Heart right ventricle (tissue), 16 donors: ENCODE measurements at places on chromosomes 16 and 17.

- DNase-seq = no peak
- no peaks in the 10 kb centered on the region for H3K27me3 ChIP-seq
- H3K4me3 ChIP-seq = no peak overlapping the region
- H3K4me1 ChIP-seq = peaks cover 9% of the 10 kb centered on the region
- no peak overlapping the region for H3K27ac ChIP-seq
These were observed 10.8 kb downstream of the NOD2 start for GRCh38 chr16:50704245-50704644.

DNA sequence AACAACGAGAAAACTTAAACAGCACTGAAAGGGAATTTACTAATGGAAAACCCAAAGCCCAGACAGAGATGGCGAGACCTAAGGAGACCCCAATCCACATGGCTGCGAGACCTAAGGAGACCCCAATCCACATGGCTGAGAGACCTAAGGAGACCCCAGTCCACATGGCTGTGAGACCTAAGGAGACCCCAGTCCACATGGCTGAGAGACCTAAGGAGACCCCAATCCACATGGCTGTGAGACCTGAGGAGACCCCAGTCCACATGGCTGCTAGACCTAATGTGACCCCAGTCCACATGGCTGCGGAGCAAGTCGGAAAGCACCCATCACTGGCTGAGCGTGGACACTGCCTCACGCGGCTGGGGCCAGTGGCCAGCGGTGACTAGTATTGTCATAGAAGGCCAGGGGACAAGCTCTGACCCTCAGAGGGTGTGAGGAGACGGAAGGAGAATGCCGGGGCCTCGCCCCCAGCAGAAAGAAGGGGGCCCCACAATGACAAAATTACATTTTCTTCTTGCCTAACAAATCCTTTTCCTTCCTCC is 241.8 kb downstream of the C16orf95 start:
- H3K4me3 ChIP-seq = no peak overlapping the region
- H3K27me3 ChIP-seq = no peaks in the 10 kb centered on the region
- no peak overlapping the region for H3K27ac ChIP-seq
- no peaks in the 10 kb centered on the region for H3K4me1 ChIP-seq
- H3K36me3 ChIP-seq = no peaks in the 10 kb centered on the region

DNA sequence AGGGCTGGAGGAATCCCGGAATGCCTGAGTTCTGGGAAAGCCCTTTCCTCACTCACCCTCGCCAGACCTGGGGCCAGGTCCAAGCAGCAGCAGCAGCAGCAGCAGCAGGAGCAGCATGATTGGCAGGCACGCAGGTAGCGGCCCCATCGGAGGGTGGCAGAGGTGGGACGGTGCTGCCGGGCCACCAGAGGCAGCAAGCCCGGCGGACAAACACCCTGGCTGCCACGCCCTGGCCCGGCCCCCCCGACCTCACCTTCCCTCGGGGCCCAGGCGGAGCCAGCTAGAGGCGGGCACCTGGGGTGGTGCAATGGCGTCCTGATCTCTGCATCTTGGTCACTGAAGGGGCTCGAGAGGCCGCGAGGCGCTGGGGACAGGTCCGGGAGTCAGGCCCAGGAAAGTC is 122.4 kb downstream of the LAT start:
- no peak overlapping the region for H3K4me3 ChIP-seq
- H3K27ac ChIP-seq = no peak overlapping the region
- no peak for DNase-seq
- H3K4me1 ChIP-seq = no peaks in the 10 kb centered on the region
- no peaks in the 10 kb centered on the region for H3K27me3 ChIP-seq
- no peaks in the 10 kb centered on the region for H3K36me3 ChIP-seq

DNA sequence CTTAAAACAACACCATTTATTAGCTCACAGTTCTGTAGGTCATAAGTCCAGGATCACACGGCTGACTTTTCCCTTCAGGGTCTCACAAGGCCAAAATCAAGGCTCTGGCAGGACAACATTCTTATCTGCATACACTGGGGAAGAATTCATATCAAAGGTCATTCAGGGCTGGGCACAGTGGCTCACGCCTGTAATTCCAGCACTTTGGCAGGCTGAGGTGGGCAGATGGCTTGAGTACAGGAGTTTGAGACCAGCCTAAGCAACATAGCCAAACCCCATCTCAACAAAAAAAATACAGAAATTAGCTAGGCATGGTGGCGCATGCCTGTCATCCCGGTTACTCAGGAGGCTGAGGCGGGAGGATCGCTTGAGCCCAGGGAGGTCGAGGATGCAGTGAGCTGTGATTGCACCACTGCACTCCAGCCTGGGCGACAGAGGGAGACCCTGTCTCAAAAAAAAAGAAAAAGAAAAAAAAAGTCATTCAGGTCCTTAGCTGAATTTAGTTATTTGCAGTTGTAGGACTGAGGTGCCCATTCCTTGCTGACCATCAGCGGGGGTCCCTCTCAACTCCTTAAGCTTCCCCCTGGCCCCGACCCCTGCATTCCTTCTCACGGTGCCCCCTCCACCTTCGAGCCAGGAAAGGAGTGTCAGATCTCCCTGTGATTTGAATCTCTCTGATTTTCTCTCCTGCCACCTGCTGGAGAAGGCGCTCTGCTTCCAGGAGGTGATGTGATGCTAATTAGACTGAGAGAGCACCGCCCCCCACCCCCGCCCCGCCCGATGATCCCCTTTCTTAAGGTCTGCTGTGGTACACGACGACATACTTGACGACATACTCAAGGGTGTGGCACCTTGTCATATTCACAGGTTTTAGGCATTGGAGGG is 91.8 kb upstream of the CLEC18A start:
- H3K27ac ChIP-seq = peak overlapping the region; percentile 87
- H3K36me3 ChIP-seq = no peaks in the 10 kb centered on the region
- H3K4me1 ChIP-seq = peaks cover 33% of the 10 kb centered on the region
- H3K27me3 ChIP-seq = no peaks in the 10 kb centered on the region

- no peaks in the 10 kb centered on the region for H3K36me3 ChIP-seq
- no peaks in the 10 kb centered on the region for H3K27me3 ChIP-seq
- DNase-seq = no peak
- H3K4me1 ChIP-seq = no peaks in the 10 kb centered on the region
- no peak overlapping the region for H3K27ac ChIP-seq
- H3K4me3 ChIP-seq = no peak overlapping the region
These were observed 17.5 kb downstream of the SBK1 start for GRCh38 chr16:28309811-28310311.

DNA sequence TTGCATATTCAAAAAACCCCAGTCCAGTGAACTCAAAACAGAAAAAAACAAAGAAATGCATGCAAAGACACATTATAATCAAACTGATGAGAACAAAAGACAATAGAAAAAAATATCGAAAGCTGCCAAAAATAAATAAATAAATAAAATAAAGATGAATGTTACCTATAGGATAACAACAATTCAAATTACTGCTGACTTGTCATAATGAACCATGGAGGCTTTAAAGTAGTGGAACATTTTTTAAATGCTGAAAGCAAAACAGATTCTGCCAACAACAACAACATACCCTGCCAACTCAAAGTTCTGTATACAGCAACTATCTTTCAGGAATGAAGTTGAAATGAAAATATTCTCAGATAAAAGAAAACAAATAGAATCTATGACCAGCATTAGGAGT is 116.6 kb downstream of the CBLN1 start:
- H3K4me1 ChIP-seq = no peaks in the 10 kb centered on the region
- H3K27ac ChIP-seq = no peak overlapping the region
- no peak for DNase-seq
- H3K27me3 ChIP-seq = no peaks in the 10 kb centered on the region

GRCh38 chr16:4790261-4790660 is 2.1 kb upstream of the SEPTIN12 start:
- no peak overlapping the region for H3K4me3 ChIP-seq
- H3K27me3 ChIP-seq = no peaks in the 10 kb centered on the region
- no peak for DNase-seq
- H3K27ac ChIP-seq = no peak overlapping the region
- H3K4me1 ChIP-seq = no peaks in the 10 kb centered on the region
- H3K36me3 ChIP-seq = no peaks in the 10 kb centered on the region

GRCh38 chr17:48632579-48633265 is 6.6 kb upstream of the HOXB9 start:
- peaks cover 100% of the 10 kb centered on the region for H3K27me3 ChIP-seq
- H3K36me3 ChIP-seq = no peaks in the 10 kb centered on the region
- DNase-seq = no peak
- H3K4me3 ChIP-seq = no peak overlapping the region
- no peaks in the 10 kb centered on the region for H3K4me1 ChIP-seq
- H3K27ac ChIP-seq = no peak overlapping the region

GRCh38 chr16:5027086-5027485 is 6.6 kb downstream of the NAGPA start:
- no peaks in the 10 kb centered on the region for H3K36me3 ChIP-seq
- no peak for DNase-seq
- no peak overlapping the region for H3K4me3 ChIP-seq
- no peak overlapping the region for H3K27ac ChIP-seq

GRCh38 chr17:28747051-28747691 is 3.4 kb downstream of the TRAF4 start:
- H3K27ac ChIP-seq = peak overlapping the region; percentile 86
- H3K4me1 ChIP-seq = peaks cover 33% of the 10 kb centered on the region
- H3K27me3 ChIP-seq = no peaks in the 10 kb centered on the region
- peaks cover 13% of the 10 kb centered on the region for H3K36me3 ChIP-seq

DNA sequence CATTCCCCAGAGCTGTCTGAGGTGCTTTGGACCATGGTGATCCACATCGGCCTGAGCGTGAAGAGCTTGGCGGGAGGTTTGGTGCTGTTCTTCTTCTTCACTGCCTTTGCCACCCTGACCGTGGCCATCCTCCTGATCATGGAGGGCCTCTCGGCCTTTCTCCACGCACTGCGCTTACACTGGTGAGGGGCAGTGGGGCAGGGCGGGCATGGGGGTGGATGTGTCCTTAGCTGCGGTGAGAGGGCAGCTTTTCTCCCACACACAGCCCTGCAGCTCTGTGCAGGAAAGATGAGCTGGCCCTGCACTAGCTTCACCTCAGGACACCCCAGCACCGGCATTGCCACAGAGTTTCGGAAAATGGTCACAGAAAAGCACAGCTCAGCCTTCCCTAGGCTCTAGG is 21.8 kb upstream of the NAGLU start:
- H3K27me3 ChIP-seq = no peaks in the 10 kb centered on the region
- no peak overlapping the region for H3K27ac ChIP-seq
- H3K4me3 ChIP-seq = no peak overlapping the region
- H3K36me3 ChIP-seq = peaks cover 30% of the 10 kb centered on the region
- H3K4me1 ChIP-seq = peaks cover 43% of the 10 kb centered on the region

DNA sequence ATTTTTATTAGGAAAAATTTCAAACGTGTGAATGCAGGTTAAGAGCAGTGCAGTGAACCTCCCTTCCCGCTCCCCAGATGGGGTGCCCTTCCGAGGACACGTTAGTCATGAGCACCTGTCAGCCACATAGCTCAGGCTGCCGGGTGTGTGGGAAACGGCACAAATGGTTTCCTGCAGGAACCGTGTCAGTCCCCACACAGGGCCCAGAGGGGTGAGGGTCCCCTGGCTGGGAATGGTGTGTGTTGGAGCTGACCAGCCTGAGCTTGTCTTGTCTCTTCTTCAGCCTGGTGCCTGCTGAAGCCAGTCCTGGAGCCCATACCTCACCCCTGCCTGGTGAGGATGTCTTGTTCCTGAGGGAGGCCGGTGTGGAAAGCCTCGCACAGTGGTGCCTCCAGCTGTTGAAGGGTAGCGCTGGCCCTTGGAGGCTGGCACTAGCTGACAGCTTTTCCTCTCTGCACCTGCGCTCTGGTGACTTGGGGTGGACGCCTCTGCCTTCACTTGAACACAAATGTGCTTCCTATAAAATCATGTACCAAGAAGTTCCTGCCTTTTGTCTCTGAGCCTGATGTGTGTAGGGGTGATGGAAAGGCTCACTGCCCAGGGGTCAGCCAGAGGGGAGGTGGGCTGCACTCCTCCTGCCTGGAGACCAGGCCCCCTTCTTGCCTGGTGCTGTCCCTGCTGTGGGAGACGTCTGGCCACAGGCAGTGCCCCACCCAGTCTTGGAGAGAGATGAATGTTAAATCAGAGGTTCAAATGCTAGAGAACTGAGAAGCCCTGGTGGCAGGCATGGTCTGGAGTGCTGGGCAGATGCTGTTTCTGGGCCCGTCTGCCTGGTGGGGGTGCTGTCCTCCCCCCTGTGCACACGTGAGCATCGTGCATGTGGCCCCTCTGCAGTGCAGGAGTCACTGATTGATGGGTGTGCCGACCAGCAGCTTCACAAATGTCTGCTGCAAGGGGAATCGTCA is 102.6 kb upstream of the ZNF750 start:
- no peak overlapping the region for H3K4me3 ChIP-seq
- DNase-seq = peak; percentile 3
- H3K27me3 ChIP-seq = no peaks in the 10 kb centered on the region
- no peaks in the 10 kb centered on the region for H3K4me1 ChIP-seq
- peaks cover 85% of the 10 kb centered on the region for H3K36me3 ChIP-seq
- H3K27ac ChIP-seq = no peak overlapping the region

DNA sequence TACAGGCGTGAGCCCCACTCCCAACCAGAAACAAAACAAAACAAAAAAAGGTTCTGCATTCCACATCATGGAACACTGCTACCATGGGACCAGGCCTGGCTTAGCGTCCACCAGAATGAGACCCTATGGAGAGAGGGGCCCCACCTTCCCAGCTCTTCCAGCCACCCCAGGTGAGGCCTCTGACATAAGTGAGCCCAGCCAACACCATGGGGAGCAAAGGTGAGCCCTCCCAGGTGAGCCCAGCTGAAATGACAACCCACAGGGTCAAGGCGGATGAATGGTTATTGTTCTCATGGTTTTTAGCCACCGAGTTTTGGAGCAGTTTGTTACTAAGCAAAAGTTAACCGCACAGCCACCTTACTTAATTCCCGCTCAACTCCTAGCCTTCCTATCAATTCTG is 16.3 kb downstream of the LGALS3BP start:
- no peaks in the 10 kb centered on the region for H3K27me3 ChIP-seq
- no peak overlapping the region for H3K4me3 ChIP-seq
- H3K36me3 ChIP-seq = no peaks in the 10 kb centered on the region
- DNase-seq = no peak

- H3K4me3 ChIP-seq = no peak overlapping the region
- H3K27ac ChIP-seq = no peak overlapping the region
These were observed 238.7 kb upstream of the TOX3 start for GRCh38 chr16:52785653-52786052.

GRCh38 chr17:43517161-43517560 is 29.0 kb downstream of the ETV4 start:
- H3K27me3 ChIP-seq = no peaks in the 10 kb centered on the region
- peaks cover 11% of the 10 kb centered on the region for H3K36me3 ChIP-seq
- peaks cover 37% of the 10 kb centered on the region for H3K4me1 ChIP-seq
- no peak for DNase-seq
- H3K27ac ChIP-seq = peak overlapping the region; percentile 73

GRCh38 chr16:15435216-15435864 is 952 bp downstream of the BMERB1 start:
- H3K36me3 ChIP-seq = no peaks in the 10 kb centered on the region
- no peak for DNase-seq
- H3K4me3 ChIP-seq = peak overlapping the region; percentile 82
- H3K4me1 ChIP-seq = peaks cover 9% of the 10 kb centered on the region

- H3K4me1 ChIP-seq = peaks cover 11% of the 10 kb centered on the region
- H3K27ac ChIP-seq = peak overlapping the region; percentile 20
- no peak for DNase-seq
- peaks cover 79% of the 10 kb centered on the region for H3K36me3 ChIP-seq
These were observed 3.4 kb downstream of the ALDOA start for GRCh38 chr16:30068750-30069610.
